H9 (cell line): ENCODE measurements at places on chromosomes 1 and 21. TPM values are rescaled to one million over a fixed set of nuclear protein-coding genes. Genes with fewer than 3 reads are reported as not detected.
A peak's percentile ranks its signal among the peaks of the same experiment; 100 is the strongest.

Gene RBM11
- total RNA-seq = 1.7 and 2.8 TPM in 2 replicates

GRCh38 chr1:6502000-6502891 is 10.8 kb upstream of the PLEKHG5 start:
- no peak for DNase-seq

- DNase-seq = no peak
Observed at GRCh38 chr1:59169703-59170102, 127.2 kb upstream of the FGGY start.

DNA sequence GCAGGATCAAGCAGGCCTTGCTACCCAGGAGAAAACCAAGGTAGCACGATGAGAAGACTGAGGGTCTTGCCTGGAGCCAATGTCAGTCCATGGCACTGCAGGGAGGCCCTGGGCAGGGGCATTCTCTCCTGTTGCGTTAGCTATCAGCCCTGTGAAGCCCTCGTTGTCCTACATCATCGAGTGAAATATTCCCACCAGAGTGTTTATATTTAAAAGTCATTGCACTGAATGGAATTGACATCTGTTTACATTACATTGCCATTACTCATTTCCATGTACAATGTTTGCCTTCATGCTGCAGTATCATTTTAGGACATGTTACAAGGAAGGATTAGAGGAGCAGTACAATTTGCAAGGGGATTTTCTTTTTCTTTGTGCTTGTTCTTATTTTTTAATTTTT is 243.9 kb downstream of the KAZN start:
- no peak for DNase-seq

DNA sequence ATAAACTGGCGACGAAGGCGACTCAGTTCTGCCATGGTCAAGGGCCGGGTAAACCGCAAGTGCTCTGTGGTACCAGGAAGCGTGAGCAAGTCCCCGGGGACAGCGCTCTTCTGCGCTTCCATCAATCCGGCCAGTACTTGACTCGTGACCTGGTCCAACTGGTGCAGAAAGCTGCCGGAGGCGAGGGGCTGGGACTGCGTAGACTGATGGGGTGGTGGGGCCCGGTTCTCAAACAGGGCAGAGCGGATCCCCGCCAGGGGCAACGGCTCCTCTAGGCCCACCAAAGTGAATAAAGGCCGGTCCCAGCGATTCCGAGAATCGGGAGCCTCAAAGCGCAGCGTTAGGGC is 852 bp downstream of the KTI12 start:
- peak; percentile 52 for DNase-seq

DNA sequence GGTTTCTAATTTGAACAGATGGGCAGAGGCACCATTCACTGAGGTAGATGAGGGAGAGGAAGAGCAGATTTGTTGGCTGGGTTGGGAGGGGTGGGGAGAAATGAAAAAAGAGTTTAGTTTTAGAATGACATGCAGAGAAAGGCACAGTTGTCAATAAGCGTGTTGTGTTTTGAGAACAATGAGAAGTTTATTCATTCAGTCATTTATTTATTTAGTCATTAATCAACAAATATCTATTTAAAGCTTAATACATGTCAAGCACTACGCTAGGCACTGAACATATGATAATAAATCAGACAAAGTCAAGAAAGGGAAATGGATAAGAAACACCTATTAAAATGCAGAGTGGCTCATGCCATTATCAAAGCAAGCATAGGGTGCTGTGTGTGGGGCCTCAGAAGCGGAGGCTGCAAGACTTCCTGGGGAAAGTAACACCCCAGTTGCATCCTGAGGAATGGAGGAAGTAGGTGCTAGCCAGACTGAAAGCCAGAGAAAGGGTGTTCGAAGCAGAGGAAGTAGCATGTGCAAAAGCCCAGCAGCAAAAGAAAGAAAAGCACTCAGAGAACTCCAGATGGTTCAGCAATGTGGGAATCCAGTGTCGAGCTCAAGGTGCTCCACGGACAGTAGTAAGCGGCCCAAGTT is 114.1 kb downstream of the RNF220 start:
- no peak for DNase-seq
